ENCODE measurements at places on chromosomes 5 and 9.

DNA sequence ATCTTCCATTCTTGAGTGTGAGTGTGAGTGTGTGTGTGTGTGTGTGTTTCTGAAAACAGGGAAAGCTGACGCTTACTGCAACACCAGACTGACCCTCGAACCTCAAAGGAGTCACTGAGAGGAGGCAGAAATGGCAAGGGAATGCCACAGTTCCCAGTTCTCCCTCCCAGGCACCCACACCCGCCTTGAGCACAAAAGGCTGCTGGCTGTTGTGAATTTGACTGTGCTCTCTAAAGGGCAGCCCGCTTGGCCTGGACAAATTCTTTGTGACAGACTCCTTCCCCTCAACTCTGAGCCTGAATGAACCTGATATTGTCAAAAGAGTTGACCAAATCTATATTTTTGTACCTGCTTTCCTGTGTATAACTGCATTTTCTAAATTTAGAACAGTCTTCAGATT, 245.7 kb upstream of the IRX2 start:
- no peak for DNase-seq

DNA sequence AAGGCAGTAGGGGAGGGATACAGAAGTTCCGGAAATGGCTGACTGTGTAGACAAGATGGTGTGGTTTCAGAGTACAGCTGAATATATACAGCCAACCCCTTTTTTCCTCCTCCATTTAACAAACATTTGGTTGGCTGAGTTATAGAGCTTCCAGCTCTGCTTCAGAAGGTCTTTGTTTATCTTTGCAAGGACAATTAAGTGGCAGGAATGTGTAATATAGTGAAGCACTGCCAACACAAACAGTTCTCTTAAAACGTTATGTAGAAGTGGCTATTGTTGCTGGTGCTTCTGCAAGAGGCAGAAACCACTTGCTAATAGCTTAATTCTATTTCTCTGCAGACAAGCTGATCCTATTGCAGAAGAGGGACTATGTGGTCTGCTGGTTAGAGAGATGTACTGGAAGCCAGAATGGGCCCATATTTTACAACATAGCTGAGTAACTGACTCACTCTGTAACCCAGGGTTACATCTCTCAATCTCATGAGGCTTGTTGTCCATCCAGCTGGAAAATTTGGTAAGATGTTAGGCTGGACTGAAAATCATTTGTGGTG, 62.7 kb upstream of the OSMR start:
- DNase-seq, result peak; percentile 58

- DNase-seq, result peak; percentile 24
Measured at GRCh38 chr9:136686794-136687711, at the start of gene AGPAT2. Gene AGPAT2, minus strand, starts transcription at chr9:136687457. Its CDS starts 100 bp downstream, at chr9:136687357.

DNA sequence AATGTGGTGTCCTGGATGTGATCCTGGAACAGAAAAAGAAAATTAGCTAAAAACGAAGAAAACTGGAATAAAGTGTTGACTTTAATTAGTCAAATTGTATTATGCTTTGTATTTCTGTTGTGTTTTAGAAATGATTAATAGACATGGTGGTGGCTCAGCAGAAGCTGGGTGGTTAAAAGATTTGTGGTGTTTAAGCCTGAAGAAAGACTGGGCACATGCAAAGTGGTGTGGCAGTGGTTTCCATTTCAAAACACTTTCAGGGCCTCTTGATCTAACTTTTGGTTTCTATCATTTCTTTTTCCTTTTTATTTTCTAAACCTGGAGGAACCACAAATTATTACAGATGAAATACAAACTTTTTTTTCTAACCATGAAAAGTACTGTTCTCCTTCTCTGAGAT, 44.1 kb downstream of the ADGRV1 start:
- DNase-seq, result no peak

GRCh38 chr9:18673179-18673578, 199.2 kb downstream of the ADAMTSL1 start:
- DNase-seq, result no peak

GRCh38 chr5:102294886-102295395, 1.1 kb downstream of the SLCO4C1 start:
- DNase-seq, result no peak

- DNase-seq, result no peak
Measured at GRCh38 chr5:53827211-53827651, 266.8 kb downstream of the NDUFS4 start.

GRCh38 chr5:27124590-27124989, 86.2 kb upstream of the CDH9 start:
- peak; percentile 77 for DNase-seq

GRCh38 chr5:160379511-160379910, 9.1 kb upstream of the C1QTNF2 start:
- no peak for DNase-seq

DNA sequence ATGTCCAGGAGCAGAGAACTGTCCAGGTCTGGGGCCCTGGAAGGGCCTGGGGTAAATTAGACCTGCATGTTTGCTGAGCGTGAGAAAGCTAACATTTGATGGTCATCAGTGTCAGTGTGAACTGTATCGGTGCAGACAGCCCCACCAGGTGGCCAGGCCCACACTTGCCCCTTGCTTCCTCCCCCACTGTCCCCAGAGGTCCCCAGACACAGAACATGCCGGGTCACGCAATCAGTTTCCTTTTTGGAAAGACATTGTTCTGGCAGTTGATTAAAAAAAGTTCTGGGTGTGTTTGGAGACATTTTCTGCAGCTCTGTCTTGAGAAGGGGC, 1.5 kb downstream of the NKD2 start:
- DNase-seq, result no peak

GRCh38 chr9:106019702-106020101, 325.4 kb downstream of the TMEM38B start:
- no peak for DNase-seq

DNA sequence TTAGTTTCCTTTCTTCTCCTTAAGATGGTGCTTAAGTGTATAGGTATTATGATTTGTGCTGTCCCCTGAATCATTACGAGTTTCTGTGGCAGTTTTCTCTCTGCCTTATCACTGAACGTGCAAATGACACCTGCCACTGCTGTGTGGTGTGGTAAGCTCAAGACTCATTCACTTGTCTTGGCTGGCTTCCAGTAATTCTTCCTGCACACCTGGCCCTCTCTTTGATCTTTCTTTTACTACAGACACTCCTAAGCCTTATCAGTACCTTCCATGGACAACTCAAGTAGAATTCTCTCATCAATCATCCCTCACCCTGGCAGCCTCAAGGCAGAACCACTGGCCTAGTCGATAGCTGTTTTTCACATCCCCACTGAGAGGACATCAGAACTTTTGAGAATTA, 82.6 kb upstream of the ADAMTS19 start:
- no peak for DNase-seq

Measured in NCI-H446 (cell line).